GM23248 (cell line): ENCODE measurements at places on chromosomes 13 and 19. TPM values are rescaled to one million over a fixed set of nuclear protein-coding genes. Genes with fewer than 3 reads are reported as not detected.

The NLRP5 gene
- not detected in 2 replicates for total RNA-seq

The KHSRP gene
- total RNA-seq: 55.1 and 61.6 TPM in 2 replicates

The F2RL3 gene
- not detected in 2 replicates for total RNA-seq

The SSC5D gene
- 12.6 and 14.4 TPM in 2 replicates for total RNA-seq

The KLK14 gene
- not detected in 2 replicates for total RNA-seq

DNA sequence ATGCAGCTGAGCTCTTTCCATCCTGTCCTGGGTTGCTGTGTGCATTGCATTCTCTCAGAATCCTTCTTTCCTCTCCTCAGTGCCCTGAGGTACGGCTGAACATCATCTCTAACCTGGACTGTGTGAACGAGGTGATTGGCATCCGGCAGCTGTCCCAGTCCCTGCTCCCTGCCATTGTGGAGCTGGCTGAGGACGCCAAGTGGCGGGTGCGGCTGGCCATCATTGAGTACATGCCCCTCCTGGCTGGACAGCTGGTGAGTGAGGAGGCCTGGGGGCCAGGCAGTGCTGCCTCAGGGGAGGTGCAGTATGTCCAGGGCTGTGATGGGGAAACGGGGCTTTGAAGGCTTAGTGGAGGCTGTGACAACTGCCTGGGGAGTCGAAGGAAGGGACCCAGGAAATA, 29.8 kb downstream of the PPP2R1A start:
- DNase-seq: no peak

- no peak for DNase-seq
These were observed 29.2 kb downstream of the LRCH1 start for GRCh38 chr13:46582190-46582589.

- DNase-seq: no peak
These were observed 38.7 kb upstream of the KLF2 start for GRCh38 chr19:16285769-16286498.

DNA sequence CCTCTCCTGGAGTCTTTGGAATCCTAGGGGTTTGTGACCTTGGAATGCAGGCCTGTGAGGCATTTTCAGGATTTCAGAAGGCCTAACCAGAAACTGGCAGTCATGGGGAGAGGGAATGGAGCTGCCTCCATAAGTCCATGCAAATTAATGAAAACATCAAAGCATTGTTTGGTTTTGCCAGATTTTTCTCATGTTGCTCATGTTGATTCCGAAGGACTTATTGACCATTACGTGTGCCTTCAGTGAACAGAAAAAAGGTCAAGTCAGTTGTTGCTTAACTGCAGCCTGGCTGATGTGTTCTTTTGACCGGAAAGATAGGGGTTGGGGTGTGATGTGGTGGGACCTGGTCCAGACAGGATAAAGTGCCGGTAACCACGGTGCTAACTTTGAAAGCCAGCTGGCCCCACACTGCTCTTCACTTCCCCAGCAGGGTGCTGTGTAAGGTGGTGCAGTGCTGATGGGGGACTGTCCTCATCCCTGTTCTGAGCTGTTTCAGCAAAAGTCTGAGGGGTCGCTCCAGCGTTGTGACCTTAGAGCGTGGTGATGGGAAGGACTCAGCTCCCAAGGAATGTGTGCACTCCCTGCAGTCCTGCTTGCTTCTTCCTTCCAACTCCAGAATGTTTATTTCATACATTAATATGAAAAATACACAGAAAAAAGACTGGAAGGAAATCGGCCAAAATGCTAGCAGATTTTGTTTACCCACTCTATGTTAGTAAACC, 3.5 kb downstream of the RNF113B start:
- DNase-seq: peak; percentile 93

GRCh38 chr19:12799742-12800465, 1.7 kb downstream of the PRDX2 start:
- no peak for DNase-seq

DNA sequence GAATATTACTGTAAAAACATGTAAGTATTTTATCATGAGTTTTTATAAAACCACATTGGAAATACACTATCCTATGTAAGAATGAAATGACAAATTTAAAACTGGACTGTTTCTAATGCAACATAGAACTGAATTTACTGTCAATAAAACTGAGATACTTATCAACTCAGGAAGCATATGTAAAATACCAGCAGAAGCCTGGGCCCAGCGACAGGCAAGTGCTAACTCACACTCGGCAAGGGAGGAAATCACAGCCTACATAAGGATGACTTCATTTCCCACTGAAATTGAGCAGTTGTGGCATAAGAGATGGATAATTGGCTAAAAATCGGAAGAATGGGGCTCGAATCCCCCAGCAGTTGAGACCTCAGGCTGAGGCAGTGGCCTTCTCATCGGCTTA, 12.1 kb downstream of the PROZ start:
- no peak for DNase-seq

GRCh38 chr13:22298530-22298929, 627.7 kb downstream of the FGF9 start:
- no peak for DNase-seq
